ENCODE measurements at places on chromosomes 3 and 15.
A peak's percentile ranks its signal among the peaks of the same experiment; 100 is the strongest.

GRCh38 chr3:141793476-141794260 is 30.5 kb downstream of the GRK7 start:
- DNase-seq = no peak

- no peak for DNase-seq
Observed at GRCh38 chr3:1979961-1980615, 118.6 kb upstream of the CNTN4 start.

DNA sequence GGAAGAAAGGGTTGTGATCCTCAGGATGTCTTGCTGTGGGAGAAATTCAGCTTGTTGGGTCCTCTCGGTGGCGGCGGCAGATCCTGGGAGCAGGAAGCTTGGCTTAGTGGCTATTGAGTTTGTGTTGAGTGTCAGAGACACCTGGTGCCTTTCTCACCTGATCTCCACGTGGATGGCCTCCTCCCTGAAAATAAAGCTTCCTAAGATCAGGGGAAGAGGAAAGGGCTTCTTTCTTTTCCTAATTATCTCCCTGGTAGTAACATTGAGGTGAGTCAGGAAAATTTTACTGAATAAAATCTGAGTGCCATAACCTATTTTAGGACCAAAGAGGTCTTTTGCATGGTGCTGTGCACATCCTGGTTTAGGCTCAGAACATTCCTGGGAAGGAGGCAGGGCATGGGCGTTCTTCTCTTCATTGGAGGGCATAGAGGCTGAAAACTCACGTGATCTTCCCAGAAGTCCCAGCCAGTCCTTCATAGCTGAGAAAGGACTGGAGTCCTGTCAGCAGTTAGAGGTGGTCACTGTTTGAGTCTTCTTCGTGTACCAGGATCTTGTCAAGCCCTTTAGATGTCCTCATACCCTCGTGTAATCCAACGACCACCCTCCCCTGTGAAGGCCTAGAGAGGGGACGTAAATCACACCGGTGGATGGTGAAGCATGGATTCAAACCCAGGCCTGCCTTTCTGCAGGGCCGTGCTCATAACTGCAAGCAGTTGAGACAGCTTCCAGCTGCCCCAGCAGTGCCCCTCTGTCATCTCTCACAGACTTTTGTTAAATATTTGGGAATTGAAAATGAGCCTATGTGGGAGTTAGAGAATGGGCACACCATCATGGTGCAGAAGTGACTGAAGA is 1.1 kb downstream of the CMTM8 start:
- peak; percentile 59 for DNase-seq

DNA sequence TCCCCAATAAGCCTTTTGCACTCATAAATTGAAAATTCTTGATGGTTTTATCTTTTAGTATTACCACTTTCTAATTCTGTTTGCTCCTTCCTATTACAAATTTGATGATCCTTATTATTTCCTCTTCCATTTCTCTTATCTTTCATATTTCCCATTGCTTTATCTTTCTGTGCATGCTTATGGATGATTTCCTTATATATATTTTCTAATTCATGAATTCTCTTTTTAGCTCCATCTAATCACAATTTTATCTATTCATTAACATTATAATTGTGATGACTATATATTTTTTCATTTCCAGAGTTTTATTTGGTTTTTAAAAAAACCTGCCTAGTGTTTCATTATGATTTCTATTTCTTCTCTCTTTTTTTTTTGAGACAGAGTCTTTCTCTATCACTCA is 17.9 kb downstream of the FOXL2NB start:
- no peak for DNase-seq

DNA sequence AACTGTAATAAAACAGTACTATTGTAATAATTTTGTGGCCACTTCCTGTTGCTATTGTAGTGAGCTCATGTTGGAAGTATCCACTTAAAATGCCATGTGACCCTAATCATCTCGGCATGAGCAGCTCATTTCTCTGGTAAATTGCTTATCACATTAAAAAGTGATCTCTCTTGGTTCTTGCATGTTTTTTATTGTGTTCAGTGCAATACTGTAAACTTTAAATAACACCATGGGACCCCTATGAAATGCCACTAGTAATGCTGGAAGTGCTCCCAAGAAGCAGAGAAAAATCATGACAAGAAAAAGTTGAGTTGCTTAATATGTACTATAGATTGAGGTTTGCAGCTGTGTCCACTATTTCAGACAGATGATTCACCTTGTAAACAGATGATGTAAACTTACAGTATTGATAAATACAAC is 45.6 kb downstream of the NMD3 start:
- DNase-seq = no peak

- DNase-seq = no peak
Observed at GRCh38 chr3:5489536-5489935, 302.0 kb downstream of the EDEM1 start.

DNA sequence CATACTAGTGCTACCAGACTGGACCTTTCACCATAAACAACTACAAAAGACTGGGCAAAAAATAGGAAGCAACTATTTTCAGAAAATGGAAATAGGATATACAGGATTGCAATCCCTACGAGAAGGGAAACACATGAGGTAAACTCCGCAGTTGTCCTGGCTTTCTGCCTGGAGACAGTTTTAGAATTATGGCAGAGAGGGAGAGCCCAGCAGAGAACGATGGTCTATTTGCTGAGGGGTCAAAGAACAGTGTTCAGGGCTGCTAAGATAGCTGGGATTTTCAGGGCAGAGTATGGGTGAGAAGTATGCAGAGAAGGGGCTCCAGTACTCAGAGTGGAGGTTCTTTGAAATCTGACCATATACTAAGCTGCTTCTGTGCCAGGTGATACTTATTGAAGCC is 163.4 kb downstream of the CHDH start:
- DNase-seq = no peak

- no peak for DNase-seq
Observed at GRCh38 chr3:111676211-111677006, 81.3 kb upstream of the ZBED2 start.

GRCh38 chr15:74809956-74810355 is 2.7 kb upstream of the LMAN1L start:
- no peak for DNase-seq

- peak; percentile 80 for DNase-seq
Observed at GRCh38 chr3:184227481-184227935, 1.9 kb upstream of the VWA5B2 start.

GRCh38 chr3:99637016-99637367 is 1.4 kb upstream of the COL8A1 start:
- DNase-seq = no peak

- DNase-seq = no peak
Observed at GRCh38 chr3:64595253-64595694, 92.5 kb downstream of the ADAMTS9 start.

DNA sequence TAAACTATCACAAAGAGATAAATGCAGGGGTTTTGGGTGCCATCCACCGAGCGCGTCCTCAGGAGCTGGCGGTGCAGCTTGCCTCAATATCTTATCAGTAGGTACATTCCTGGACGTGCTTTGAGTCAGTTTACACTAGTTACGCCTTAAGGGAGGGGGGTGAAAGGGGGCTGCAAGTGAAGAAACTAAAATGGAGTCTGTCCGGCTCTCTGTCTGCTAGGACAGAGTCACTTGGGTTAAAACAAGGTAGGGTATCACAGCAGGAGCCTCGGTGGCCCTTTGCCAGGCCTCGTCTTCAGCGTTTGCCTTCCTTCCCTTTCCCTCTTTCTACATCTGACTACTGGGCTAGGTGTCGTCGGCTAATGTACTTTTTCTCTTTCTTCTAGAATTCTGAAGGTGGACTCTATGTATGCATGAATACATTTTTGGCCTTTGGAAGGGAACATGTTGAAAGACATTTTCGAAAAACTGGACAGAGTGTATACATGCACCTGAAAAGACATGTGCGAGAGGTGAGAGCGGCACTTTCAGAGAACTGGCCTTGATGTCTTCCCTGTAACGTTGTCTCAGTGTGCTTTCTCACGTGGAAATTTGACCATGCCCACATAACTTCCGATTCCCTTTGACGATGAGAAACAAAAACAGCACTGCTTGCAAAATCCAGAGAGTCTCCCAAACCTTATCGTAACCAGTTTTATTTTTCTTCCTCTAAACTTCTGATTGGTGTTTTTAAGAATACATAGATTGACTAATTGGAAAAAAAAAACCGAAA is 28.8 kb downstream of the USP13 start:
- DNase-seq = no peak

DNA sequence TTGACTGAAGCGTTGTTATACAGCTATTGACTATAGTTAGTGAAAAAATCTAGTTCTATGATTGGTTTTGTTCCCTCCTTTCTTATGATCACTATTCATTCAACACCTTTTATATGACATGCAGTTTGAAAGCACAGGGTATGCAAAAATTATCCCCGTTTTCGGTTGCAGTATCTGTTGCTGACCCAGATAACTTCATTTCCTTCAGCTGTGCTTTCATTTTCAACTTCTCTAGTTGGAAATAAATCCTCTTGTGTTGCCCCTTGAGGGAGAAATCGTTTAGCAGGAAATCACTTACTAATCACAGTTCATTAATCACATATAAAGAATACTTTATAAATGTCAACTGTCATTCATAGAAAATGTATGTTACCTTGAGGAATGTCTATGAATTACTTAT is 55.1 kb downstream of the MBNL1 start:
- DNase-seq = no peak
